Prostate gland (tissue), 2 donors: ENCODE measurements at places on chromosomes 4 and X.

- DNase-seq, result no peak
Measured at GRCh38 chr4:16231570-16232245, 5.4 kb upstream of the TAPT1 start.

DNA sequence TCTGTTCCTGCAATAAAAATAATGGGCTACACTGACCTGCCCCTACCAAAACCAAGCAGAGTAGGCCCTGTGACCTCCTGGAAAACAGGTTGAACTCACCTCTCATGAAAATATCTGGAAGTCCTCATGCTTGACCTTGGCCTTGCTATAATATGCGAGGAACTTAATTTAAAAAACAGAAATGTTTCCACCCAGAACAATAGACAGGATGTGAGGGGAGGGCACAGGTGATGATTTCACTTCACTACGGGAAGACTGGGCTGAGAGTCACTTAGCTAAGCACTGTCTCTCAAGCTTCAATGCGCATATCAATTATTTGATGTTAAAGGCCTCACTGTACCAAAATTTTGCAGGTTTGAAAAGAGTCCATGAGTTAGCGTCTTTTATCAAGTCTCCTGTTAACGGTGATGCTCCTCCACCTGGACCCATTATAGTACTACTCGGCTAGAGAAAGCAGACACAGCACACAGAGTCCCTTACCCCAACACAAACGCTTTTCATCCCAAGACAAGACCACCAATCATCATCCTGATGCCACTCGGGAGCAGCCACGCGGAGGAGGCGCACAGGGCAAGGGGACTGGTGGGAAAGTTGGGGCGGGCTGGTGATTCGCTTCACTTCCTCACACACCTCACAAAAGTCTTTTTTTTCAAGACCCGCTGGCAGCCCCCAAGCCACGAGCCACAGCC lies 25.9 kb downstream of the ZNF721 start:
- no peak for DNase-seq

DNA sequence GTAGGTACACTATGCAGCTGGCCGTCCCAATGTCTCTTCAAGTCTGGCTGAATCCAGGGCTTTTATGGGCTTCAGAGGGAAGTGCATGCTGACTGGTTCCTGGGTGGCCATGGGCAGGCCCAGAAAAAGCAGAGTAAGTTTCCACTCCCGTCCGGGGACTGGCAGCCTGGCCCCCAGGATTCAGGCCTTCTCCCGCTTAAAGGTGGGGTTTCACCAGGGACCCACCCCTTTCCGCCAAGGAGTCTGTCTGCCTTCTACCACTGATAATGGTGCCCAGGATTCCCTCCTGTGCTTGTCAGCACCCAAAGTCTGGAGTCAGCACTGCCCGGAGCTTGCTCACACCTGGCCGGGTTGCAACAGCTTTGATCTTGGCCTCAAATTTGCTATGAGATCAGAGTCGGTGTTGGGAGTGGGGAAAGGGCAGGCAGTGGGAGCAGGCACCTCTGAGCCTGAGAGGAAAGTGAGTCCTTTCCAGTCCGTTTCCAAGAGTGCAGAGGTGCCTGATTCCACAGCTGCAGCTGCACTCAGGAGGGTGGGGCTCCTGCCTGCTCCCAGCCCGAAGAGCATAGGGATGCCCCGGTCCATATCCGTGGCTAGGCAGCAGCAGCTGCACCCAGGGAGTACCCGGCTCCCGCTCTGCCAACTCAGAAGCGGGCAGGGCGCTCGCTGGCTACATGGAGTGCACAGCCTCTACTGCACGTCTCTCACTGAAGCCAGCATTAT lies 1344.3 kb upstream of the ADGRL3 start:
- no peak for DNase-seq

GRCh38 chr4:127000110-127000509 lies 632.6 kb upstream of the INTU start:
- no peak for DNase-seq

DNA sequence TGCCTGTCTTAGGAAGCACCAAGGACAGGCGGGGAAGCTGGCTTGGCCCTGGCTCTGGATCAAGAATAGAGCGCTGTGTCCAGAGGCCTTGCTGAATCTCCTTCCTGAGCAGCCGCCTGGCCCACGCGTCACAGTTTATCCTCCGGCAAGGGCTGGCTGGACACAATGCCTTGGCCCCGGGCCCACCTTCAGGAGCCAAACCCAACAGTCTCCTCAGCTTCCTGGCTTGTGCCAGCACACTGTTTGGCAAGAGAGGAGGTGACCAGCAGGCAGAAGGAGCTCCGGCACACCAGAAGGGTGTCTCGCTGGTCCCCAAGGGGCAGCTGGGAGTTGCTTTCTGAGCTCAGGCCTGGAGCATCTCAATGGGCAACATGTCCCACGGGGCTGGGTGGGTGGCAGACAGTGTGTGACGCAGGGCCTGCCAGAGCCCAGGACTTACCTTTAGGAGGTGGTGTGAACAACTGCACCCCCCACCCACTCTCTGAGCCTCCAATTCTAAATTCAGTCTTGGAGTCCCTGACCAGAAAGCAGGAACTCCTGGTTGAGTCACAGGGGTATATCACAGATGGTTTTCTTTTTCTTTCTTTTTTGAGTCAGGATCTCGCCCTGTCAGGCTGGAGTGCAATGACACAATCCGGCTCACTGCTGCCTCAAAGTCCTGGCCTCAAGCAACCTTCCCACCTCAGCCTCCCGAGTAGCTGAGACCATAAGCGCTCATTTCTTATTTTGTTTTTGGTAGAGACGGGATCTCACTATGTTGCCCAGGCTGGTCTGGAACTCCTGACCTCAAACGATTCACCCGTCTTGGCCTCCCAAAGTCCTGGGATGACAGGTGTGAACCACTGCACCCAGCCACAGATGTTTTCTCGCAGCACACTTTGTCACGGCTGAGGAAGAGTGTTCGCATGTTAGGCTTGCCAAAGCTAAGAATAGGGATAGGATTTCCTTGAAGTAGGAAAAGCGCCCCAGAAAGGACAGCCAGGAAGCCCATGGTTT lies 361.2 kb downstream of the BCOR start:
- peak; percentile 83 for DNase-seq

DNA sequence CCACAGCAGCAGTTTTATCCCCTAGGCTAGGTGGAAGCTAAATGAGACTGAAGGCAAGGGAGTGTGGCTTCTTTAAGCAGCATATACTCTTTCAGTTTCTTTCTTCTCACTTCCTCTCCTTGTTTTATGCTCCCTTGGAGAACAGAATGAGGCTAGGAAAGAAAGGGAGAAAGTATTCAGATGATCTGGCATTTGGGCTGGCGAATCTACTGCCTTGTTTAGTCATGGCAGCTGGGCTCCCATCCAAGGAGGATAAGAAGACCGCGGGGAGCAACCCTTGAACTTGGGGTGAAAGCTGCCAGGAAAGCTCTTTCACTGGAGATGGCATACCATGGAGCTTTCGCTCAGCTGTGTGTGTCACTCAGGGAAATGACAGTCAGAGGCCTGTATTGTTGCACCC lies 72.1 kb downstream of the ARHGEF38 start:
- DNase-seq, result no peak

DNA sequence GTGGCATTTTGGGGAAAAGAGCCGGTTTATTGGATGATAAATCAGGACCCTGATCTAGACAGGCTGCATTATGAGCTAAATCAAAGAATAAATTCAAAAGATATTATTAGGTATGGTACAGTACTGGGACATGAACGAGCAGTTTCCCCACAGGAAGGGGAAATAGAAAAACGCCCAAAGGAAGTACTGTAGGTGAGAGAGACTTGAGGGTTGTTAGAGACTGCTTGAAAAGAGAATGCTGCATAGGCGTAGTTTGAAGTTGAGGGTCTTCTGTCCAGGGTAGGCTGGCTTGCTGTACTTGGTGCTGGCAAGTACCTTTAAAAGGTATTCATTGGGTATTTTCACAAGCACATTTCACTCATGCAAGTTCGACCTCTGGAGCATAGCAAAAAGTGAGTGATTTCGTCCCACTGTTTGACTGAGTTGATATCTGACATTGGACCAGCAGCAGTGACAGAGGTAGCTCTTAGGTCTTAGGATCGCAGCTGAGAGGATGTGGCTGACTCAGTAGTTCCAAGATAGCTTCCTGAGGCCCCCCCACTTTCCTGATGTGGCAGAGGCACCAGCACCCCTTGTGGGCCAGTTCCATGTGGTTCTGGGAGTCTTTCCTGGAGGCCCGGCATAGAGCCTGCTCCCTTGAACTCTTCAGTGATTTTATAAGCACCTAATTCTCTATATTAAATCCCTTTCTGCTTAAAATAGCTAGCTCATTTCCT lies 64.3 kb downstream of the TMEM131L start:
- no peak for DNase-seq

GRCh38 chrX:1581132-1581531 lies 10.3 kb upstream of the AKAP17A start:
- DNase-seq, result no peak

- DNase-seq, result no peak
Measured at GRCh38 chr4:124743711-124744110, 31.2 kb upstream of the ANKRD50 start.

- no peak for DNase-seq
Measured at GRCh38 chr4:156619154-156619934, 352.3 kb downstream of the PDGFC start.

DNA sequence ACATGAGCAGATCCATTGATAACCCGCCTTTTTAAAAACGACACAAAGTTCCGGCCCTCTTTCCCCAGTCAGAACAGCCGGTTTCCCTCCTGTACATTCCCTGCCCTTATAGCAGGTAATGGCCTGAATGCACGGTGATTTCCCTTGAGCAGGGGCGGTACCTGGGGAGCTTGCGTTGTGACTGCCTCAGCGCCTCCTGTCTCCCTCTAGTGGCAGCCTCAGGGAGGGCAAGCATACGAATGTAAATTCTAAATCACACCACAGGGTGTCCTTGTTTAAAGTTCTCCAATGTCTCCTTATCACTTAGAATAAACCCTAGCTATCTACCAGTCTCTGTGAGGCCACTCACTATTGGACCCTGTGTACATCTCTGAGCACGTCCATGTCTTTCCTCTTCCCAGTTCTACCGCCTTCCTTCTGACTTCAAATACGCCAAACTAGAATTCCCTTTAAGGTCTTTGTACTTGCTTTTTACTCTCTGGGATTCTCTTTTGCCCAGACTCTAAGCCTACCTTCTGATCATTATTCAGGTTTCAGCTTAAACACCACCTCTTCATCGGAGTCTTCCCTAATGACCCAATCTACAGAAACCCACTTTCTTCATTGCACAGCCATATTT lies 18.4 kb upstream of the LDB2 start:
- no peak for DNase-seq

- no peak for DNase-seq
Measured at GRCh38 chrX:100926453-100926852, 2.3 kb downstream of the XKRX start.

GRCh38 chr4:76306882-76307659 lies 538 bp downstream of the STBD1 start:
- peak; percentile 66 for DNase-seq

GRCh38 chrX:53471346-53471745 lies 37.2 kb upstream of the HSD17B10 start:
- DNase-seq, result no peak

GRCh38 chr4:183968502-183968901 lies 63.4 kb downstream of the STOX2 start:
- no peak for DNase-seq

DNA sequence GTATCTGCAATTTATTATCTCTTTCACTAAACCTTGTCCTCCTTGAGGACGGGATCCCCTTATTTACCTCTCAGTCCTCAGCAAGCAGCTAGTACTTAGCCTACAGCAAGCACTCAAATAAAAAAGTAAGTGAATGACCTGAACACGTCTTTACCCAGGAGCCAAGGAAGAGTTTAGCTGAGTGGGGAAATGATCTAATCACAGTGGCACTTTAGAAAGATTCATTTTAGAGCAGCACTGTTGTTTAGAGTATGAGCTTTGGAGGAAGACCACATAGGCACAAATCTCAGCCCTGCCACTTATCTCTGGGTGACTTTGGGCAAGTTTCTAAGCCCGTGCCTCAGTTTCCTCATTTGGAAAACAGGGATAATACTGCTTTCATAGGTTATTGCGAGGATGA lies 2.7 kb downstream of the FAM120C start:
- no peak for DNase-seq

GRCh38 chr4:101801958-101802357 lies 11.4 kb downstream of the BANK1 start:
- DNase-seq, result no peak

- DNase-seq, result no peak
Measured at GRCh38 chr4:79662651-79663050, 254.6 kb upstream of the GK2 start.

GRCh38 chrX:19064175-19064574 lies 58.1 kb downstream of the ADGRG2 start:
- DNase-seq, result no peak

- no peak for DNase-seq
Measured at GRCh38 chrX:55026143-55026542, 4.6 kb downstream of the ALAS2 start.

DNA sequence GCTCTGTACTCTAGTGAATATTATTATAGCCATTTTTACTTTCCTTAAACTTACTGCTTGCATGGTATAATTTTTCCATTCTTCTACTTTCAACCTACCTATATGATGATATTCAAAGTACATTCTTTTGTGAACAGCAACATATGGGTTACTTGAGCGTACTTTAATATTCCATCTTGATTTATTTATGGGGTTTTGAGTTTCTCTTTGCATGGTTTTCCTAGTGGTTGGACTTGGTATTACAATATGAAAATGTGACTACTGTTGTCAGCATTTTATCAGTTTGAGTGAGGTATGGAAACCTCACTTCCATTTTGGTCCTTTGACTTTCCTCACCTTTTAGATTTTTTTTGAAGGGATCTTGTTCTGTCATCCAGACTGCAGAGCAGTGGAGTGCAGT lies 35.9 kb downstream of the ADGRG4 start:
- no peak for DNase-seq

- DNase-seq, result no peak
Measured at GRCh38 chrX:81202456-81202819, 536 bp downstream of the SH3BGRL start.

DNA sequence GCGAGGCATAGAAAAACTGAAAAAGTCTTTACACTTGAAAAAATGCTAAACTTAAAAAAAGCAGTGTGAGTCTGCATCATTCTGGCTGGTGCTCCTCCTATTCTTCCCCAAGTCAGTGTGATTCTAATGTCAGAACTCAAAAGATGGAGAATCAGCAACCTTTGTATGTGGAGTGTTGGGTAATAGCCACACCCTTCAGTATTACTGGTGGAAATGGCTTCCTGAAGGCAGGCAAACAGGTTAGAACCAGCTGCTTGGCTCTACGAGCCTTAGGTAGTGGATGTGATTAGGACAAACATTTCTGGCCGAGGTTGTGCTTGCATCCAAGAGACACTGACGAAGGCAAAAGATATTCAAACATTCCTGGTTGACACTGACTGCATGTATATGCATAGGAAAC lies 353.4 kb upstream of the TACR3 start:
- DNase-seq, result no peak

DNA sequence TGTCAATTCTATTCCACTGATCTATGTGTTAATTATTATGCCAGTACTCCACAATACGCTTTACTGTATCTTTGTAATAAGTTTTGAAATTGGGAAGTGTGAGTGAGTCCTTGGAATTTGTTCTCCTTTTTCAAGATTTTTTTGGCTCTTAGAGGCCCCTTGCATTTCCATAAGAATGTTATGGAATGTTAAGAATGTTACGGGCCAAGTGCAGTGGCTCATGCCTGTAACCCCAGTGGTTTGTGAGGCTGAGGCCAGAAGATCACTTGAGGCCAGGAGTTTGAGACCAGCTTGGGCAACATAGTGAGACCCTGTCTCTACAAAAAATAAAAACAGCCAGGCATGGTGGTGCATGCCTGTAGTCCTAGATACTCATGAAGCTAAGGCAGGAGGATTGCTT lies 167.6 kb upstream of the CXorf66 start:
- DNase-seq, result no peak
